NCI-H1092 treated with DMSO at 0.1 percent for 48 hours (cell line): ENCODE measurements at places on chromosomes 7 and 10.

DNA sequence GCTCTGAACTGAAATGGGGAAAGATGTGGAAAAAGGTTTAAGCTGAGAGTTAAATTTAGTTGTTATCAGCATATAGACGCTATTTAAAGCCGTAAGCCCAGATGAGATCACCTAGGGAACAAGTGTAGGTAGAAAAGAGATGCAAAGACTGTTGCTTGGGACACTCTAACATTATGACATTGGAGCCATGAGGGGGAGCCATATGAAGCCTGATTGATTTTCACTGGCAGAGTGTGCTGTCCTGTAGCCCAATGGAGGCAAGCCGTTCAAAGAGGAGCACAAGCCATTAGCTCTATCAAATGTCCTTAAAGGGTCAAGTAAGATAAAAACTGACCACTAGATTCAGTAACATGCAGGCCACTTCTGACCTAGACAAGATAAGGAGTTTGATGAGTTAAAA, 223.3 kb downstream of the TWIST1 start:
- no peak for DNase-seq

DNA sequence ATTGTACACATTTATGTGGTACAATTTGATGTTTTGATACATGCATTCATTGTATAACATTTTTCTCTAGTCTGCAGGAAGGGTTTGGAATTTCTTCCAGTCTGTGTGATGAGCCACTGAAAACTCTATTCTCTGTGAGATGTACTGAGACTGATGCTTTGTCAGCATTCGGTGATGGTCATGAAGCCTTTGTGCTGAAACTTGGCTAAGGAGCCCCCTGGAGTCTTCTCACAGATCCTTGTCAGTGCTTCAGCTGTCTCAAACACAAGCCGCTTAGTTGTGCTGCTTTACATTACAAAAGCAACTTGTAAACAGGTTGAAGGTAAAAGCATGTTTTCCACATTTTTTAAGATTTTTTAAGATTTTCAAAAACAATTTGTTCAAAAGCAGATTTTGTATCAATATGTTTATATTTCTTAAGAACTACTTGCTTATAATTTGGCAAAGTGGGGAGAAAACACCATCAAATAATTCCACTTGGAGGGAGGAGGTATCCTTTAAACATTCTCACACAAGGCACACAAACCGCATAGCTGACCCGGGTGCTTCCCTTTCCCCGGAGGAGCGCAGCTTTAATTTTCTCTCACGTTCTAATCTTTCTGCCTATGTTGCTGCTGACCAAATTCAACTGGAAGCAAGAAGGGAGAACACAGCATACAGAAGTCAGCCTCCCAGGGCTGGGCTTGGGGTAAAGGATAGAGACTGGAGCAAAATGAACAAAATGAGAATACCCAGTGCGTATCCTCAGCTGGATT, 249.8 kb upstream of the VSTM2A start:
- DNase-seq, result no peak

DNA sequence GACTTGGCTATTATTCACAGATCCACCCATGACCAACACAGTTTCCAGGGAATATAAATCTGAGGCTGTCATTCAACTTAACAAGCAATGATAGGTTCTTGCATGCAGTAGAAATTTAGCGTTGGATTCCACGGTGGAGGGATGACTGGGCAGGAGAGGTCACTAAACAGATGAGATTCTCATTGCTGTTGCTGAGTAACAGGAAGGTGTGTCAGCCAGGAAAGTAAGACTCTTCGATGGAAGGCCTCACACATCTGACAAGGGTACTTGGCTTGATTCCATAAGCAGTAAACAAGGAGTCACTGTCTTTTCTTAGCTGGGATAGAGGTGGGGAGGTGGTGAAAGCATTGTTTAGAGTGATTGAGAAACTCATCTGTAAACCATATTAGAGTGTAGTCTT, 1152.0 kb downstream of the SORCS3 start:
- DNase-seq, result no peak

DNA sequence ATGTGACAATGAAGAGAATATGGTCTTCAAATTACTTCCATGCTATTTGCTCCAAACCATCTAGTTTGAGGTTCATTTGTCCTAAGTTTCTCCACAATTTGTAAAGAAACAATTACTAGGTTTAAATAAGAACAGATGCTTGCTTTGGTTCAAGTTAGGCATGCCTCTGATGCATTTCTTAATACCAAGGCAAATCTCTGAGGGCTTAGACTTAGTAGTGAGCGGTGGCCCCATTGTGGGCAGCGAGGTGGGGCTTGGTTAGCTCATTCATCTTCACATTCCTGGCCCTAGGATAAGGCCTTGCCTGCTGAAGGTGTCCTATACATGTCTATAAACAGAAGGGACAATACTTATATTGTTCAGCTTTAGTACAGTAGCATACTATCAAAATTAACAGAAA, 52.4 kb upstream of the RHEB start:
- DNase-seq, result no peak

DNA sequence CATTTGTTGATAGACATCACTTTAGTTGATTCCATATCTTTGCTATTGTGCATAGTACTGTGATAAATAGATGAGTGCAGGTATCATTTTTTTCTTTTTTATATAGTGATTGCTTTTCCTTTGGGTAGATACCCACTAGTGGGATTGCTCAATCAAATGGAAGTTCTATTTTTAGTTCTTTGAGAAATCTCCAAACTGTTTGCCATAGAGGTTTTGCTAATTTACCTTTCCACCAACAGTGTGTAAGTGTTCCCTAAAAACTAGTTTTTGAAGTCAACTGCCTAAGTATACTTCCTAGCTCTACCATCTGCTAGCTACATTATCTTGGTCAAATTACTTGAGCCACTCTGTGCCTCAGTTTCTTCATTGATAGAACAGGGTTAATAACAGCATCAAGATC, 31.5 kb upstream of the RSBN1L start:
- DNase-seq, result no peak

- DNase-seq, result no peak
These were observed 30.1 kb downstream of the BTBD16 start for GRCh38 chr10:122301055-122301810.

DNA sequence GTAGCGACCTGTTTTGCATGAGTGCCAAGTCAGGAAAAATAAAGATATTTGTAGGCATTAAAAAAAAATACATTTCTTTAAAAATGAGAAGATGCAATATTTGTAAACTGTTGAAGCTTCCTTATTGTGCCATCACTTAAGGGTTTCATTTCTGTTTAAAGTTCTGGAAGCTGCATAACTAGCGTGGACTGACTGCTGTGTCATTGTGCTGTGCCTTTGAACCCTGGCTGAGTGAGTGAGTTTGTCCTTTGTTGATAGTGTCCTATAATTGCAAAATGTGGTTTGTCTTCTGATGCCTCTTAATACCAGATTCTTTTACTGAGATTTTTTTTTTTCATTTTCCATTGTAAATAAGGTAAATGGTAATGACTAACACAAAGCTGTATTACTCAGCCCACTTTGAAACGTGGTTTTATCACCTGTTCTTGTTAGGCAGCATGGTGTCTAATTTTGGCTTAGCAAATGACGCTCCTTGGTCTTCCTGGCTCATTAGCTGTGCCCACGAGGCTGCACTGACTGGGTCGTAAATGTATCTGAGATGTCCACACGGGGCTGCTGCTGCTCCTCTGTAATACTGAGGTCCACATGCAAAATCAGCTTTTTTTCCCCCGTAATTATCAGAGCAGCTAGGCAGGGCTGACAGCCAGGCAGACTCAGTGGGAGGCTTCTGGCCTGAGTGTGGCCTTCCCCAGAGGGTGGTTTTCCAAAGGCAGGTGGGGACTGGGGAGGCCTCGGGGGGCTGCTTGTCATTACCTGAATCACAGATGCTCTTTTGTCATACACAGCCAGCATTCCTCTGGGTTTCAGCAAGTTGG, 14.8 kb downstream of the ZSCAN25 start:
- no peak for DNase-seq

DNA sequence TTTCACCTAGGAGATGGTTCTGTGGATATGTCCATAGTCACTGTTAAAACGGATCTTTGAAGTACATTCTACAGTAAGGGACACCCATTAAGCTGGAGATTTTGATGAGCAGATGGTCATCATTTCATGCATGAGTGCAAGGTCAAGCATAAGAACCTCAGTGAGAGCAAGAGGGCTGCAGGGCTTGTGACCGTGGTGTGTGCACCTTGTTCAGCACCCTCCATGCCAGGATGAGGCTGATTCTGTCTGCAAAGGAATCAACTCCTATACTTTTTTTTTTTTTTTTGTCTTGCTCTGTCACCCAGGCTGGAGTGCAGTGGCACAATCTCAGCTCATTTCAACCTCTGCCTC, 17.6 kb downstream of the PDSS1 start:
- DNase-seq, result no peak

- DNase-seq, result no peak
These were observed 4.5 kb downstream of the TSPAN14 start for GRCh38 chr10:80458638-80459037.

DNA sequence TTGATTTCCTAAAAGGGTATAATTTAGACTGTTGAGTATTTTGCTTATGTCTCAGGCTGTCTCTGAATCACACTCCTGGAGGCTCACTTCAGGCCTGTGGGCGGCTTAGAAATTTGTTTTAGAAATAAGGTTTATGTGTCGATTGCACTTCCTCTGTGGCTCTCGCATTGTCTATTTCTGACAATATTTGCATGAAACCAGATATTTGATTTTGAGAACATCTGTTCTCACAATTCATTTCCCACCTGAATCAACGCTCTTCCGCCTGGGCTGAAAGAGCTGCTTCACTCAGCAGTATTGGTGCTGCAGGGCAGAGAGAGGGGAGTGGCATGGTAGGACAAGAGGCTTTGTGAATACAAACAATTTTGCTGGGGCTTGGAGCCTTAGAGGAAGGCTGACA, 262.0 kb downstream of the ADRA2A start:
- no peak for DNase-seq

DNA sequence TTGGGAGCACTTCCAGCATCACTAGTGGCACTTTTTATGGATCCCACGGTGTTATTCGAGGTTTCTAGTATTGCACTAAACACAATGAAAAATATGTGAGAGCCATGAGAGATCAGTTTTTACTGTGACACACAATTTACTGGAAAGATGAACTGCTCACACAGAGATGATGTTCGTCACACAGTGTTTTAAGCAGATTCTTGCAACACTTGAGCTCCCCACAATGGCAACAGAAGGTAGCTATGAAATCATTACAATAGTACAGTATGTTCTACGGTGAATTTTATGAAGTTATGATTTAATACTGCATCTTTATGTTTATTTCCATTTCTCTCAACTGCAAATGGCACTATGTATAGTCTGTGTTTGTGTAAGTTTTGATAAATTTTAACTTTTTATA, 27.4 kb upstream of the ENTPD1 start:
- no peak for DNase-seq

- DNase-seq, result no peak
These were observed 147.4 kb upstream of the INSYN2A start for GRCh38 chr10:127343821-127344220.

DNA sequence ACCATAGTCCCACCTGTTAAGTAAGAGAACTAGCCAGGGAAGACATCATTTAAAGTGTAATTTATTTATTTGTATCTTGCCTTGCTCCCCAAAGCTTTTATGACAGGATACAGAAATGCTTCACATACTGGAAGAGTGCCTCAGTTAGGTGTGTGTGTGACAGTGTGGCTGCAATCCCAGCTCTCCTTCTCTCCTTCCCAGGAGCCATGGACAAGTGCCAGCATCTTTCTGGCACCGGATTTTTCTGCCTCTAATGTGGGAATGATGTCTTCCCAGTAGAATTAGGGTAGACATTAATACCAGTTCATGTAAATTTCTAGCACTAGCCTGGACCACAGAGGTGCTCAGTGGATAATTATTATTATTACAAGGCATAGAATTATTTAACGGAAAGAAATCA, 30.3 kb upstream of the ATXN7L1 start:
- DNase-seq, result no peak

DNA sequence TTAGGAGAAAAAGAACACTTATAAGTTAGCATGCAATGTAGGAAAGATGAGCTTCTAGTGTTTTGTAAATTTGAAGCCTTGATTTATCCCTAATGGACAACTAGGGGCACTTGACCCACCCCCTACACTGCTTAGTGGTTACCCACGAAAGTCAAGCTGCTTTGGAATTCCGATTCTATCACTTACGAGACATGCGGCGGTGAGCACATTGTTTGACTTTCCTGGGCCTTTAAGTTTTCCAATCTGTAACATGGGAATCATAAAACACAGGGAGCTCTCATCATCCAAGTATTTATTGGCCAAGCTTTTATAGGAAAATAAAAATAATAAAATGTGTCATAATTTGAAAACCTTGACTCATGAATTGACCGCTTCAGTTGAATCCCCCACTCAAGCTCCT, 78.7 kb upstream of the PDK4 start:
- DNase-seq, result no peak

DNA sequence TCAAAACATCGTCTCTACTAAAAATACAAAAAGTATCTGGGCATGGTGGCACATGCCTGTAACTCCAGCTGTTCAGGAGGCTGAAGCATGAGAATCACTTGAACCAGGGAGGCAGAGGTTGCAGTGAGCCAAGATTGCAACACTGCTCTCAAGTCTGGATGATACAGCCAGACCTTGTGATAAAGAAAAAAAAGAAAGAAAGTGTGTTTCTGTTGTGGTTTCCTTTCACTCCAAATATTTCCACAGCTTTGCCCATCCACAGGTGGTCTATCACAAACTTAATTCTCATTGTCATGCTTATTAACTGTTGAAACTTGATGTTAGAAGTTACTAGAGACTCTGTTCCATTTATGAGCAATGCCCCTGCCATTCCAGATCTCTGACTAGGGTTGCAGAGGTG, 316.0 kb upstream of the SEMA3C start:
- DNase-seq, result no peak

GRCh38 chr10:119776536-119776935, 50.7 kb downstream of the INPP5F start:
- no peak for DNase-seq

DNA sequence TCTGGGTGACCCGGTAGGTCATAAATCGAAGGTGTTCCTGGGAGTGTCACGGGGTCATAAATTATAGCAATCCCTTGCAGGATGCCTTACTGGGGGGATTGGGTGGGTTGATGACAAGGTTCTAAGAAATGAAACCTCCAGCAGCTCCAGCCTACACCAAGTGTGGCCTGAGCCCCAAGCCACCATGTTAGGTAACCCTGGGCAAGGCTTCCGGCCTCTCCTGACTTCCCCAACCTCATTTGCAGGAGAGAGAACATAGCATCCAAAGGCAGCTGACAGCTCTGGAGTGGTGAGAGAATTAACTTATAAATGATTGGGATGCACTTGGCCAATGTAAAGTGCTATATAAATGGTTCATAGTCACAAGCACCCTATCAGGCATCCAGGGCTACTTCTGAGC, 52.8 kb upstream of the TMEM273 start:
- no peak for DNase-seq

- DNase-seq, result no peak
These were observed 8.7 kb downstream of the ACTR1A start for GRCh38 chr10:102493771-102494170.

DNA sequence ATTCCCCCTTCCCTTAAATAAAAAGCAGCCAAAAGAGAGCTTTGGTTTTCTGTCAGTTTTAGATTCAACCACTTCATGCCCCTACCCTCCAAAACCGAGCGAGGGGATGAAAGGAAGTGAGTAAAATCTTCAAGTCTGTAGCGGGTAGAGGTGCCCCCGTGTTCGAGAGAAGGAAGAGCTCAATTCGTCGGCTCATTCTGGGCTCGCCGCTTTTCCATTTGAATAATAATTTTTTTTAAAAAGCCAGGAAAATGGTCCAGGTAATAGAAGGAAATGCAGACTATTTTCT, 436.2 kb upstream of the GALNT17 start:
- DNase-seq, result peak; percentile 58
